ENCODE measurements at places on chromosomes 4 and X.

DNA sequence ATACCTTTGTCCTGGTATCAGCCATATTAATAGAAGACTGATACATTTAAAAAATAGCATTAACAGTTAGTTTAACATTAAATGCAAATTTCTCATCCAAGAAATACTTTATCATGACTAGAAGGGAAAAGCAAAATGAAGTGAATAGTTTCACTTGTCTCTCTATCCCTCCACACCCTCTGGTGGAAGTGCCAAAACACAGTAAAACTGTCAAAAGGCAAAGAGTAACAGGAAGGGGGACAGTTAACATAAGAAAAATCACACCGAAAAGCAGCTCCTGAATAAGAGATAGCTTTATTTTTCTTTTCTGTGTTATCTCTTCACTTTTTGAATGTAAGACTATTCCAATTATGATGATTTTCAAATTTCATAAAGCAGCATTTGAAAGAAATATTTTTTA, 187.2 kb downstream of the FBXW7 start:
- DNase-seq: no peak

DNA sequence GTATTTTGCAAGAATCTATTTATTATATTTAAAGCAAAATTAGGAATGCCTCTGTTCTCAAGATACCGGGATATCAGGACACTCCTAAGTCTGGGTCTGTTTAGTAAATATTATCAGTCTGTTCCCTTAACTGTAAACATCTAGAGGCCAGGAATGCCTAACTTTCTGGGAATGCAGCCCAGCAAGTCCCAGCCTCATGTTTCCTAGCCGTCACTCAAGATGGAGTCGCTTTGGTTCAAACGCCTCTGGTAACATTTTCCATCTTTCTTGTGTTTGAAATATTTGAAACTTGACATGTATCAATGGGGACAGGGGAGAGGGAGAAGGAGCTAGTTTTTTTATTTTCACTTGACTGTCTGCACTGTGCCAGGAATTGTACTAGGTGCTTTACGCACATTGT, 85.4 kb downstream of the FBXL5 start:
- no peak for DNase-seq

DNA sequence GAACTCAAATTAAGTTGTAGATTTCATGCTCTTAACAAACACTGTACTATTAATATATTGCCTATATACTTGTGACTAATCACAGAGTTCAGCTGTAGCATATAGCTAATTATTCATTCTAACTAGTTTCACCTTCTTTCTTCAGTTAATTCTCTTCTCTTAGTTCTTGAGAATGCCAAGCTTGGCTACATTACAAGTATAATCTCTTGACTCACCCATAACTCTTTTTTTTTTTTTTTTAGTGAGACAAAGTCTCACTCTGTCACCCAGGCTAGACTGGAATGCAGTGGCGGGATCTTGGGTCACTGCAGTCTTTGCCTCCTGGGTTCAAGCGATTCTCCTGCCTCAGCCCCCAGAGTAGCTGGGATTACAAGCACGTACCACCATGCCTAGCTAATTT, 5.4 kb downstream of the KLHL5 start:
- DNase-seq: no peak

GRCh38 chr4:189497516-189497915, 443.2 kb upstream of the FRG1 start:
- DNase-seq: no peak

- DNase-seq: no peak
Observed at GRCh38 chr4:45550766-45551366, 573.0 kb downstream of the GABRG1 start.

DNA sequence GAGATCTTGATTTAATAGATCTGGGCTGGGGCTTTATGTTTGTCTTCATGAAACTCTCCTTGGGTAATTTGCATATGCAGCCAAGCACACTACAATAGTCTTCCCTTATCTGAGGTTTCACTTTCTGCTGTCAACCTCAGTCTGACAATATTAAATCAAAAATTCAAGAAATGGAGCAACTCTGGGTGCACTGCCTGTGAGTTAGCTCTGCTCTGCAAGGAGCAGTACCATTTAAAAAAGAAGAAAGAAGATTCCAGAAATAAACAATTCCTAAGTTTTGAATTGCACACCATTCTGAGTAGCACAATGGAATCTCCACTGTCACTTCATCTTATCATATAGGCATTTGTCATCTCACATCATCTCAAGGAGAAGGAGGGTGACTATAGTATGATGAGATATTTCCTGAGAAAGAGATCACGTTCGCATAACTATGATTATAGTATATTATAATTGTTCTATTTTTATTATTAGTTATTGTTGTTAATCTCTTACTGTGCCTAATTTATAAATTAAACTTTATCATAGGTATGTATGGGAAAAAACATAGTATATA, 9.4 kb downstream of the FNIP2 start:
- DNase-seq: no peak

- DNase-seq: no peak
Observed at GRCh38 chr4:159398236-159398638, 295.4 kb downstream of the RAPGEF2 start.

- DNase-seq: no peak
Observed at GRCh38 chrX:129188231-129188630, 335.1 kb downstream of the SMARCA1 start.

- DNase-seq: no peak
Observed at GRCh38 chrX:140917354-140918115, 84.9 kb upstream of the SPANXB1 start.

- DNase-seq: no peak
Observed at GRCh38 chr4:111847296-111848008, 297.8 kb upstream of the FAM241A start.

DNA sequence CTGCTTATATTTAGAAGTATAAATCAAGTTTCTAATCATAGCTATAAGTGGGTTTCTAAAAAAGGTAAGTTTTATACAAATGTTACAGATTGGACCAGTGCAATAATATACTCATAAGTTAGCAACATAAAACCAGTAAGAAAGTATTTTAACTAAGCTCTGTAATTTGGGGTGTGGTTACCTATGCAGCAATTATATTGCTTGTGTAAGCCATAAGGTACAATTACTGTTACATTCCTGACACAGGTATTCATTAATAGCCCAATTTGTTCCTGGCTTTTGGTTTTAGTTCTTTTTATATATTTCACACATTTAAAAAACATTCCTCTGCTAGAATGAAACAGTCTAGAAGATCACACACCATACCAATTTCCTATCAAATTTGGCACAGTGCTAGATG, 115.1 kb downstream of the FRYL start:
- no peak for DNase-seq

DNA sequence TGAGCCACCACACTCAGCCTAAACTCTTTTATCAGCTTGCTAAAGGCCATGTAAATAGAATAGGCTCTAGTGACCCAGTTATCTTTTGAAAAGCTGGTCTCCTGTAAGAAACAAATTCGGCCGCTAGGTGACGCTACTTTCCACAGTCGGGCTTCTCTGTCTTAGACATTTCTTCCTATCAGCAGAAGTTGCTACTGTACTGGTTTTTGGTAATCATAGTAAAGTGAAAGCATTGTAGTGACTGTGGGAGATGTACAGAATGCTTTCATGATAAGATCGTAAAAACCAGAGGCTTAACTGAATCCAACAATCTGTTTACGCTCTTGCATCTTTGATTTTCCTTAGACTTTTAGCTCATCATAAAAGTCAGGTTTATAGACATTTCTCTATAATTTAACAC, 82.6 kb downstream of the GK start:
- DNase-seq: peak; percentile 54

DNA sequence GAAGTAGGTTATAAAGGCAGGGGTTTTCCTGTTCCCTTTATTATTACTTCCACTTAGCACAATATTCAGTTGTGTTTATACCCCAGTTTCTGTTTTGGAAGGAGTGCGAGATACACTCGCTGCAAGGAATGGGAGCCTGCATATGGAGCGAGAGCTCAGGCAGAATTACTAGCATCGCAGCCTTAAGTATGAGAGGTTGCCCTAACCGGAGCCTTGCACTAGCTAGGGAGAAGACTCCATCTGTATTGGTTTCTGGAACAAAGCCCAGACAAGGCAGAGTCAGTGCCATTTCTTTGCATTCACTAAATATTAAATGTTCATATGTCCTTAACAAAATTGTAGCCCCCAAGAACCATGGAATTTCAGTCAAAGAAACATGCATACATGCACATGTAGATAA, 6.2 kb upstream of the DCTD start:
- DNase-seq: no peak

GRCh38 chr4:129146639-129147038, 50.7 kb downstream of the C4orf33 start:
- no peak for DNase-seq

DNA sequence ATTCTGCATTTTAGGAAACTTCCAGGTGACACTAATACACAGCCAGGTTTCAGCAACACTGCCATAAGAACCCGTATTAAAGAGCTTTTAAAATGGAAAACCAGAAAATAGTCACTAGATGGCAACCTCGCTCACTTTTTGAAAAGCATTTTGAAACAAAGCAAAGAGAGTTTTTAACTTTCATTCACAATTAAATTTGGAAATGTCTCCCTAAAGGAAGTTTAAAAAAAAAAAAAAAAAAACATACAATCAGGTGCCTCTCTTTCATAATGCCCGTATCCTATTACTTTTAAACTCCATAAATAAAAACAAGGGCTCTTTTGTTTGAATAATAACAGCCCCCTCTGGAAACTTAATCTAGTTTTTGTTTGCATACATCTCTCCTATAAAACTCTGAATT, 20.3 kb downstream of the MEPE start:
- DNase-seq: no peak

DNA sequence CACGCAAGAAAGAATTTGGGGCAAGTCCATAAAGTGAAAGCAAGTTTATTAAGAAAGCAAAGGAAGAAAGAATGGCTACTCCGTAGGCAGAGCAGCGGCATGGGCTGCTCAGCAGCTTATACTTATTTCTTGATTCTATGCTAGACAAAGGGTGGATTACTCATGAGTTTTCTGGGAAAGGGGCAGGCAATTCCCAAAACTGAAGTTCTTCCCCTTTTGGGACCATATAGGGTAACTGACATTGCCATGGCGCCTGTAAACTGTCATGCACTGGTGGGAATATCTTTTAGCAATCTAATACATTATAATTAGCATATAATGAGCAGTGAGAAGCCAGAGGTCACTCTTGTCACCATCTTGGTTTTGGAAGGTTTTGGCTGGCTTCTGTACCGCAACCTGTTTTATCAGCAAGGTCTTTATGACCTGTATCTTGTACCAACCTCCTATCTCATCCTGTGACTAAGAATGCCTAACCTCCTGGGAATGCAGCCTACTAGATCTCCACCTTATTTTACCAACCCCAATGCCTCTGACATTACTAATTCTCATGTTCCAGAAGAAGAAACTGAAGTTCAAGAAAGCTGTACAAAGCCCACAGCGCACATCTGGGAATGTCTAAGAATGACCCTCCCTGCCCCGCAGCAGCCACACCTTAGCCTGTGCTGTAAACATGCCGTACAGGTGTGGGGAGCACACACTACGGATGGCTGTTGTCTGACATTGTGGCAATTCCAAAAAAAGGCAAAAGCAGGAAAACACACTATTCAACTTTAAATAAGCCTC, 18.6 kb downstream of the RXFP1 start:
- DNase-seq: no peak

- DNase-seq: no peak
Observed at GRCh38 chr4:187501731-187502130, 493.8 kb upstream of the ZFP42 start.

DNA sequence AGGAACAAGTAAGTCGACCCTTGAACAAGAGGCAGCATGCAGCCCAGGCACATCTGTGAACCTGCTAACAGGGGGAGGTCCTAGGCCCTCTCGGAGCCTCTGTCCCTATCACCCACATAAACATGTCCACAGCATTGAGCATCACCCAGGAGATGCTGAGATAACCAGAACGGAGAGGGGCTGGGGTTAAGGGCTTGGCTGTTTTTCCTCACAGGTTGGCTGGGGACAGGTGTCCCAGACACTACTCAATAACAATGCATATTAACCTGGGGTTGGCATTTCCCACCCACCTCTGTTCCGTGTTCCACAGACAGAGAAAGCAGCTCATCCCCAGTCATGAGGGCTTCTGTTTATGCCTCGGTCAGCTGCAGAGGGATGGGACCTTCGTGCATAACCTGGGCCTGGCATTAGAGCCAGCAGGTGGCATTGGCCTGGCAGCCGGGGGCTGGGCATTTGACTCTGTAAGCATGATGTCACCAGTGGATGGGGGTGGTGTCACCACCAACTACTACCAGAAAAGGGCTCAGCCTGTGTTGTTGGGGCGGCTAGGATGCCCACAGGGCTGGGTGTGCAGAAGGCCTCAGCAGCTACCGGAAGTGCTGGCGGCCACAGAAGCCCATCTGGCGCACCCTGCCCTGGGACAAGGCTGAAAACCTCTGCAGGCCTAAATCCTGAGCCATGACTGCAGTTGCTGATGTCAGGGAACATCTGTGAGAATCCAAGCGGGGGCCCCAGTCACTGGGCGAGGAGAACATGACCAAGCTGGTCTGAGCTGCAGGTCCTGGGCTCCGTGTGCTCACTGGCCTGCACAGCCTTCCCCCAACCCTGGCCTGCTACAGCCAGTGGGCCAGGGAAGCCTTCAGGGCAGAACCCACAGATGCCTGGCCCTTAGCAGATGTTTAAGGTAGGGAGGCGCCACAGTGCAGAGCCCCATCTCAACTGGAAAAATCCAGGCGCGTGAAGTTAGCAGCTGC, 351.4 kb downstream of the NR3C2 start:
- no peak for DNase-seq

DNA sequence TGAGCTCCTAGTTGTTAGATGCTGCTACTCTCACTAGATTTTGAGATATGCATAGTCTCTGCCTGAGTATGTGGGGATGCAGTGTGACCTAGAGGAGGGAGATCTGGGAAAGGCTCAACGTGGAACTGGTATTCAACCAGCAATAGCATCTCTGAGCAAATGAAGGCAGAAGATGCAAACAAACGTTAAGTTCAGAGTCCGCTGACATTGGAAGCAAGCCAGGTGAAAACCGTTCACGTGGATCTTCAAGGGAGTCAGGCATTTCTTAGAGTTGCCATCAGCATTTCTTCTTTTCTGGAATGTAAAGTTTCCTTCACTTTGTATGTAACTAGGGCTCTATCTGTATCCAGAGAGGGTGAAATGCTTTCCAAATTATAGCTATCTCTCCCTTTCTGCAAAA, 59.9 kb downstream of the C4orf51 start:
- no peak for DNase-seq

- DNase-seq: no peak
Observed at GRCh38 chr4:183837222-183837621, 67.9 kb upstream of the STOX2 start.

DNA sequence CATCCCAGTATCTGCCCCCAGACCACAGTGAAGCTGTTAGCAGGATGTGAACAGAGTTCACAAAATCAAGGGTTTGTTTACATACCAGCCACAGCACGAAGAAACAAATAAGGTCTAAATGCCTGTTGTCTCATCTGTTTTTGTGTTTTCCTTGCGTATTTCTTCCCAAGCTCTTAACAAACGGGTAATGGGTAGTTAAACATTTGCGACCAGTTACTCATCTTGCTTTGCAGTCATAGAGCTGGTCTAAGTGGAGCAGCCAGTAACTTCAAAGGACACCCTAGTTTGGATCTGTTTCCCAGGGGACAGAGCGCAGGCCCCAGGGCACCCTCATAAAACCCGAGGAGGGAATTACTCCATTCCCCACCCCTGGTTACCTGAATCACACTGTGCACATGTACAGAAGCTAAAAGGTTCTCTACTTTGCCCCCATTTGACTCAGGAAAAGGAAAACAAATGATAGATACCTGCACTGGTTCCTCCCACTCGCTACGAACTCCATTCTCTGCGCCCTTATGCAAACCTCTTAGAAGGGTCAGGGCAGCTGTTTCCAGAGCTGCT, 68.8 kb downstream of the MAML3 start:
- no peak for DNase-seq

- no peak for DNase-seq
Observed at GRCh38 chr4:174135936-174136406, 147.5 kb downstream of the FBXO8 start.

All from activated CD8-positive, alpha-beta memory T cell treated with anti-CD3 and anti-CD28 coated beads for 48 hours (primary cell).